Metanephros (tissue), 2 donors: ENCODE measurements at places on chromosomes 5 and 9. TPM values are rescaled to one million over a fixed set of nuclear protein-coding genes. Genes with fewer than 3 reads are reported as not detected.

GPR150 gene
- not detected for total RNA-seq

RC3H2 gene
- 56.8 TPM for total RNA-seq

PTGDS gene
- 43.3 TPM for total RNA-seq

ZNF300 gene
- 16.3 TPM for total RNA-seq

PFN3 gene
- not detected for total RNA-seq

OMD gene
- 4.1 TPM for total RNA-seq

MARCHF3 gene
- 10.7 TPM for total RNA-seq
